ENCODE measurements at places on chromosomes 16 and 17.

GRCh38 chr16:87698241-87698640 lies 67.5 kb downstream of the KLHDC4 start:
- no peak for DNase-seq
- H3K4me3 ChIP-seq, result no peak overlapping the region
- H3K27ac ChIP-seq, result no peak overlapping the region
- no peaks in the 10 kb centered on the region for H3K4me1 ChIP-seq

DNA sequence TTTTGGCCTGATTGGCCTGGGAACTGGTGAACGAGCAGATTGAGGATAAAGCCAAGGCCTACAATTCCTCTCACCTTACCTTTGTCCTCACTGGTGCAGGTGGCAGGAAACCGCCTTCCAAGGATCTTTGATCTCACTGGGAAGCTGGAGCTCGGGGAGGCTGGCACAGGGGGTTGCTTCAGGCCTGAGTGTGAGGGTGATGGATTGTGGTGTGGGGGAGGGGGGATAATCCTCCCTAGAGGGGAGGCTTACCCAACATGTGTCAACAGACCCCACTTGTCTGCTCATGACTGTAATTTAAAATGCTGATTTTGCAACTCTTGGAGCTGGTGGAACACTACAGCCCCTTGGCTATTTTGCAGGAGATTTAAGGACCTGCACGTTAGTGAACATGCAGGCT lies 4.5 kb upstream of the RMI2 start:
- H3K4me1 ChIP-seq, result peaks cover under 1% of the 10 kb centered on the region
- H3K27ac ChIP-seq, result no peak overlapping the region
- H3K4me3 ChIP-seq, result no peak overlapping the region
- H3K27me3 ChIP-seq, result no peaks in the 10 kb centered on the region
- DNase-seq, result no peak

DNA sequence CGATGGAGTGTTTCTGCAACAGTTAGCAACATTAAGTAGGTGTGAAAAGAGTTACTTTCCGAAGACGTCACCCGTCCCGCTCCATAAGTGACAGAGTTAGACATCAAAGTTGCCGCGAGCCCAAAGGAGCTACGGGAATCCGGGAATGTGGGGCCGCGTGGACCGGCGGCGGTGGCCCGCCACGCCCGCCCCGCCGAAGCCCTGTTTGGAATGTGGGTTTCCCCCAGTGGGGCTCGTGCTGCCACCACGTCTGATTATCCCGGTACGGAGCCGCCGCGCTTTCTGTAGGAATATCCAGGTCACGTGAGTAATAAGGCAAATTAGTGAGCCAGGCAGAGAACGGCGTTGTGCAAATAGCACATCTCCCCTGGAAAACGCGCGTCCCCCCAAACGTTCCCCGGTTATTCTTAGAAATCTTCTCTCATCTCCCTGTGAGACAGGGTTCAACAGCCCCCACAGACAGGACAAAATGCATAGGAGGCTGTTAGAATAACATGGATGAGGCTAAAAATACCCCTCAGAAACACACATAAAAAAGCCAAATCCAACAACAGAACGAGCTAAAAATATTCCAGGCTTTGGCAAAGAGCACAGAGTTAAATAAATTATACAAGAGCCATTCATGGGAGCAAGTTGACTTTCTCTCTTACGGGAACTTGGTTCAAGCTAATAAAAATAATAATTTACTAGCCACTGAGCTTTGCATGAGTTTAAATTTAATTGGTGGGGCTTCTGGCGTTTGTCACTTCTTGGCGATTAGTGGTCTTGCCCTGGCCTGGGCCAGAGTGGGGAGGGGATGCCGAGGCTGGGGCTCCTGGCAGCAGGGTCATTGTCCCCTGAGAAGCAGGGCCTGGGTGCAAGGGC lies 8.6 kb downstream of the BAHCC1 start:
- peaks cover 7% of the 10 kb centered on the region for H3K4me1 ChIP-seq
- no peaks in the 10 kb centered on the region for H3K27me3 ChIP-seq
- DNase-seq, result no peak
- no peaks in the 10 kb centered on the region for H3K36me3 ChIP-seq

GRCh38 chr16:22861580-22861979 lies 47.6 kb downstream of the HS3ST2 start:
- no peaks in the 10 kb centered on the region for H3K36me3 ChIP-seq
- no peak for DNase-seq
- H3K4me3 ChIP-seq, result no peak overlapping the region

GRCh38 chr16:80739523-80739922 lies 64.9 kb downstream of the CDYL2 start:
- H3K4me3 ChIP-seq, result no peak overlapping the region
- H3K27ac ChIP-seq, result no peak overlapping the region
- H3K36me3 ChIP-seq, result no peaks in the 10 kb centered on the region
- DNase-seq, result peak; percentile 13
- H3K27me3 ChIP-seq, result no peaks in the 10 kb centered on the region
- H3K4me1 ChIP-seq, result peaks cover 7% of the 10 kb centered on the region

- H3K4me3 ChIP-seq, result no peak overlapping the region
- peaks cover 7% of the 10 kb centered on the region for H3K4me1 ChIP-seq
- no peak overlapping the region for H3K27ac ChIP-seq
- no peaks in the 10 kb centered on the region for H3K27me3 ChIP-seq
Observed at GRCh38 chr16:21264571-21265036, 13.5 kb downstream of the CRYM start.

DNA sequence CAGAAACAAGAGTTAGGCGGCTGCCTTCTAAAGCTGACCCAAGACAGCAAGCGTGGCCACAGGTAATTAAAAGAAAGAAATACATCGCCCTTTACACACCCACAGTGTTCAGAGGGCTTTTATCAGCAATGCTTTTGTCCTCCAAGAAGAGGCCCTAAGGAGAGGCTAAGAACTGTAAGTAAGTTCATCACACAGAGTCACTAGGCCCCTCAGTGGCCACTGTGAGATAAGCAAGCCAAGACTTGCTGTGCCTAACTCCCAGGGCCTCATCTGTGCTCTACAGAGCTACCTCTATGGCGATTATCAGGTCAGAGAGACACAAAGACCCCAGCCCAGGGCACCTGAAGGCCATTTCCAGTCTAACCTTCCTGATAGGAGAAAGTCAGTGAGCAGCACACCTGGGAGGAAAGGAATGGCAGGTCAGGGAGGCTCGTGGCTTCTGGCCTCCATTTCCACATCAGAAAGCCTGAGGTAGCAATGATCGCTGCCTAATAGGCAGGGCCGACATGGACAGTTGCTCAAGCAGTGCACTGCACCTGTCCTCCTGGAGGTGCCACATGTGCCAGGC lies 545.2 kb upstream of the CDH11 start:
- 0 out of 2 replicates have a peak overlapping the region, but pooled peaks have one; percentile 33 for H3K27ac ChIP-seq
- no peak overlapping the region for H3K4me3 ChIP-seq
- no peaks in the 10 kb centered on the region for H3K27me3 ChIP-seq

DNA sequence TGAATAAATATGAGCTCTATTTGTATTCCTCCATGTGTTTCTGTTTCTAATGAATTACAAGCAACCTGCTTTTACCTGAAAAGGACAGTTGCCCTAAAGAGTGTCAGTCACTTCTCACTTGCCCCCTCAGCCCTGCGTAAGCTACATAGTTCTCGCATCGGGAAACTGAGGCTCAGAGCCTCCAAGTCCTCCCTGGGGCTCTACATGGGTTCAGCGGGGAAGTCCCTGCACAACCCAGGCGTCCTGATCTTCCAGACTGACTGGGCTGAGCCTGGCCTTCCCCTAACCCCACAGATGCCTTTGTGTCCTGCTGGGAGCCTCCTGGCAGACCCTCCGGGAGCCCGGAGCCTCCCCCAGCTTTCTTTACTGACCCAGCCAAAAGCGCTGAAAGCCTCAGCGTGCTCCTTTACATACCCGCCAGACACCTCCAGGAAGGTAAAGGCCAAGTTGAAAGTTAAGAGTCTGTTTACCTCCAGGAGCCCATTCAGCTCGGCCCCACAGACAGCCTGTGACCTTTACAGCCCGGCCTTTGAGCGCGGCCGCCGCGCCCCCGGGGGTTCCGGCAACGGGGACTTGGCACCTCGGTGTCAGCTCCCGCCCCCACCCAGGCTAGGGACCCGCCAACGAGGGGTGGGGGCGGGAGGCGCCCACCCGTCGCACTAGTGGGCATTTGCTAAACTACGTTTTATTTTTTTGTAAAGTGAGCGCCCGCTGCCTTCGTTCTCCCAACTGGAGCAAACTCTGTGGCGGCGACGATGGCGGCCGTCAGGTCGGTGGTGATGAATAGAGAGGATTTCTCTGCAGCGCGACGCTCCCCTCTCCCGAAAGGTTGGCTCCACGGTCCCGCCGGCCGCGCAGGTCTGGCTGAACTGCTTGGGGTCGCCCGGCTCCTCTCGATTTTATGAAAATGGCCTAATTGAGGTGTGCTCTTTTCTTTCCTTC lies 4.4 kb upstream of the HOXB13 start:
- H3K27ac ChIP-seq, result peak overlapping the region; percentile 56
- no peaks in the 10 kb centered on the region for H3K36me3 ChIP-seq
- H3K27me3 ChIP-seq, result no peaks in the 10 kb centered on the region
- DNase-seq, result peak; percentile 52
- peak overlapping the region; percentile 65 for H3K4me3 ChIP-seq

DNA sequence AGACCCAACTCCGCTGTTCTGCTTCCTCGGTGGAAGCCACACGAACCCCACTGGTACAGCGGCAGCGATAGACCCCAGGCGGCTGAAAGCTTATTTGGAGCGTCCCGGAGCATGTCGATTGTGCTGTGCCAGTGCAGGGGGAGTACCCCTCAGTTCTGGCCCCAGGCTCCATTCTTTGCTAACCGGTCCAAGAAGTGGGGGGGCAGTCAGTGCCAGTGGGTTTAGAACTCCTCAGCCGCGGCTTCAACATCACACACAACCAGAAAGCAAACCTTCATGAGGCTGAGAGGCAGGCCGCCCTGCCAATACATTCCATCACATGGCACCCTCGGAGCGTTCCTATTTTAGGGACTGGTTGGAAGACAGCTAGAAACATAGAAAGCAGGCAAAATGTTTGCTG lies 1.7 kb upstream of the MNT start:
- H3K4me3 ChIP-seq, result peak overlapping the region; percentile 62
- H3K27ac ChIP-seq, result peak overlapping the region; percentile 57
- H3K27me3 ChIP-seq, result no peaks in the 10 kb centered on the region
- peaks cover 53% of the 10 kb centered on the region for H3K4me1 ChIP-seq
- DNase-seq, result no peak

DNA sequence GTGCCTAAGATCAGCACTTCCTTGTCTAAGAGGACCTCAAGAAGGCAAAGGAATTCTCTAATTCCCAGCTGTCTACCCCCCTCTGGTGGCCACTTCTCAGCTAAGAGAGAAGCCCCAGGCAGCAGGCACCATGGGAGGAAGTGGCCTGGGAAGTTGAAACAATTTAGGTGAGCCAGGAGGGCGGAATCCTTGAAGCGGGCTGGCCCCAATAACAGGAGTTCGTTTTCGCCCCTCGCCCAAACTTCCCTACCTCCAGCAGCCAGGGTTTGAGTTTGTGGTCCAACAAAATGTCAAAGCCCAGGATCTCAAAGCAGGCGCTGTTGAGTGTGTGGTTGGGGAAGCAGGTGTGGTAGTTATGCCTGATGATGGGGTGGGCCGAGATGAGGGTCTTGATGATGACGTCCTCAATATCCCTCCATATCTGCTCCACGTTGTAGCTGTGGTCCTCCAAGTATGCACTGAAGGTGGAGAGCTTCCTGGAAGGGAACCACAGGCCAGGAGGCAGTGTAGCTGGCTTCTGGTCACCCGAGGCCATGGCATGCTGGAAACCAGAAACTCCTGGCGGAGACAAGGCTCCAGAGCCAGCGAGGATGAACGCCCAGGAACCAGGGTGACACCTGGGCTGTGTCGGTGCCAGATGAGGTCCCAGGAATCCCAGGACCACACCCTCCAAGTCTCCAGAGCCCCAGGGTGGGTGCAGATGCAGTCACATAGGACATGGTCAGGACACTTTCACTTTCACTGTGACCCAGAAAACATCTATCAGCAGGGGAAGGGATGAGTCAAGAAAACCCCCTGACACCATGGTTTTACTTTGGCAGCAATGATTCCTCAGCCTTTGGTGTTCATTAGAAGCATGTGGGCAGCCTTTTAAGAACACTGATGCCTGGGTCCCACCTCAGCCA lies 25.6 kb downstream of the TTLL6 start:
- no peaks in the 10 kb centered on the region for H3K27me3 ChIP-seq
- no peak overlapping the region for H3K27ac ChIP-seq
- H3K36me3 ChIP-seq, result no peaks in the 10 kb centered on the region
- peak overlapping the region; percentile 19 for H3K4me3 ChIP-seq

- peak overlapping the region; percentile 96 for H3K27ac ChIP-seq
- H3K4me1 ChIP-seq, result peaks cover 51% of the 10 kb centered on the region
- H3K36me3 ChIP-seq, result 0 out of 2 replicates have a peak, but pooled peaks cover 3% of the 10 kb centered on the region
- H3K27me3 ChIP-seq, result no peaks in the 10 kb centered on the region
- H3K4me3 ChIP-seq, result peak overlapping the region; percentile 75
Observed at GRCh38 chr17:81871387-81872230, 472 bp upstream of the ARHGDIA start.

DNA sequence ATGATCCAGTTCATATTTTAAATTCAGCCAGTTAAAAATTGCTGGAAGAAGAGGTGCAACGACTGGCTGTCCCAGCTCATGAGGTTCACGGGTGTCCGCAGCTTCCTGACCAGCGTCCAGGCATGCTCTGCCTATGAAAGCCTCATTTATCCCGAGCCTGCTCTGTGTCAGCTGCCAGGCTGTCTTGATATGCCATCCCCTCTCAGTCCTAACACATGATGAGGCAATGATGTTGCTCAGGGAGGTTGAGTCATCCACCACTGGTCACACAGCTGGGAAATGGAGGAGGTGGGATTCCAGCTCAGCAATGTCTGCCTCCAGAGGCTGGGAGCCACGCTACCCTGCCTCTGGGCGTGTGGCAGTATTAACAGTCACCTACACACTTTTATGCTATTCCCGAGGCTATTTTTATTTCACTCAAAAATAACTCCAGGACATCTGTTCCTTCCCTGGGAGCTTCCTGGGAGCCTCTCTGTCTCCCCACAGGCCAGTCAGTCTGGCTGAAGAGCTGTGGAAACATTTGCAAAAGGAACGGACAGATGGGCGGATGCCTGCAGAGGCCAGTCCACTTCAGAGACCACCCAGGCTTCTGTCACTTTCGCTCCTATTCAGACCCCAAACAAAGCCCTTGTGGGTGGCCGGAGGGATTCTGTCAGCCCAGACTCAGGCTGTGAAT lies 22.5 kb downstream of the RAB11FIP4 start:
- DNase-seq, result peak; percentile 4
- no peak overlapping the region for H3K4me3 ChIP-seq
- no peak overlapping the region for H3K27ac ChIP-seq
- no peaks in the 10 kb centered on the region for H3K4me1 ChIP-seq
- no peaks in the 10 kb centered on the region for H3K36me3 ChIP-seq
- no peaks in the 10 kb centered on the region for H3K27me3 ChIP-seq

- no peak for DNase-seq
- H3K36me3 ChIP-seq, result no peaks in the 10 kb centered on the region
- H3K4me1 ChIP-seq, result peaks cover 19% of the 10 kb centered on the region
- H3K4me3 ChIP-seq, result no peak overlapping the region
Observed at GRCh38 chr16:53084141-53084541, 29.4 kb downstream of the CHD9 start.

- peak overlapping the region; percentile 88 for H3K4me3 ChIP-seq
- peak; percentile 55 for DNase-seq
- no peaks in the 10 kb centered on the region for H3K27me3 ChIP-seq
- peak overlapping the region; percentile 95 for H3K27ac ChIP-seq
- H3K4me1 ChIP-seq, result peaks cover 76% of the 10 kb centered on the region
Observed at GRCh38 chr16:73048292-73049080, 558 bp upstream of the ZFHX3 start.

All from PC-3 (cell line).